Endothelial cell of umbilical vein (primary cell): ENCODE measurements at places on chromosomes 3 and 15. TPM values are rescaled to one million over a fixed set of nuclear protein-coding genes. Genes with fewer than 3 reads are reported as not detected.

DNA sequence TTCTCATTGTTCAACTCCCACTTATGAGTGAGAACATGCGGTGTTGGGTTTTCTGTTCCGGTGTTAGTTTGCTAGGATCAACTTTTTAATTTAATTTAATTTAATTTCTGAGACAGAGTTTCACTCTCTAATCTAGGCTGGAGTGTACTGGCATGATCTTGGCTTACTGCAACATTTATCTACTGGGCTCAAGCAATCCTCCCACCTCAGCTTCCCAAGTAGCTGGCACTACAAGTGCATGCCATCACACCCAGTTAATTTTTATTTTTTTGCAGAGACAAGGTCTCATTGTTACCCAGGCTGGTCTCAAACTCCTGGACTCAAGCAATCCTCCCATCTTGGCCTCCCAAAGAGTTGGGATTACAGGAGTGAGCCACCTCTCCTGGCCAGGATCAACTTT lies 82.7 kb downstream of the GPR156 start:
- no peak overlapping the region for H3K4me3 ChIP-seq
- H3K27me3 ChIP-seq, result no peaks in the 10 kb centered on the region
- no peak for DNase-seq
- H3K4me1 ChIP-seq, result peaks cover 8% of the 10 kb centered on the region

GRCh38 chr15:57969996-57970395 lies 95.5 kb downstream of the ALDH1A2 start:
- no peak overlapping the region for H3K4me3 ChIP-seq
- no peaks in the 10 kb centered on the region for H3K27me3 ChIP-seq
- no peak for DNase-seq
- no peak overlapping the region for H3K27ac ChIP-seq

- H3K36me3 ChIP-seq, result no peaks in the 10 kb centered on the region
- no peak for DNase-seq
- no peak overlapping the region for H3K4me3 ChIP-seq
- H3K27me3 ChIP-seq, result no peaks in the 10 kb centered on the region
- H3K27ac ChIP-seq, result no peak overlapping the region
Measured at GRCh38 chr15:99307735-99308134, 56.5 kb downstream of the LRRC28 start.

- no peak overlapping the region for H3K27ac ChIP-seq
- no peaks in the 10 kb centered on the region for H3K36me3 ChIP-seq
- DNase-seq, result no peak
- H3K4me1 ChIP-seq, result no peaks in the 10 kb centered on the region
- no peaks in the 10 kb centered on the region for H3K27me3 ChIP-seq
Measured at GRCh38 chr3:9779721-9780457, 10.1 kb upstream of the CAMK1 start.

- H3K27ac ChIP-seq, result no peak overlapping the region
- DNase-seq, result no peak
- no peaks in the 10 kb centered on the region for H3K36me3 ChIP-seq
- no peaks in the 10 kb centered on the region for H3K27me3 ChIP-seq
- H3K4me3 ChIP-seq, result no peak overlapping the region
- H3K4me1 ChIP-seq, result peaks cover 5% of the 10 kb centered on the region
Measured at GRCh38 chr3:160661660-160662059, 15.3 kb upstream of the ARL14 start.

GRCh38 chr3:101195951-101196713 lies 124.2 kb downstream of the IMPG2 start:
- H3K4me3 ChIP-seq, result no peak overlapping the region
- peak; percentile 89 for DNase-seq
- peaks cover 23% of the 10 kb centered on the region for H3K4me1 ChIP-seq
- no peaks in the 10 kb centered on the region for H3K27me3 ChIP-seq

DNA sequence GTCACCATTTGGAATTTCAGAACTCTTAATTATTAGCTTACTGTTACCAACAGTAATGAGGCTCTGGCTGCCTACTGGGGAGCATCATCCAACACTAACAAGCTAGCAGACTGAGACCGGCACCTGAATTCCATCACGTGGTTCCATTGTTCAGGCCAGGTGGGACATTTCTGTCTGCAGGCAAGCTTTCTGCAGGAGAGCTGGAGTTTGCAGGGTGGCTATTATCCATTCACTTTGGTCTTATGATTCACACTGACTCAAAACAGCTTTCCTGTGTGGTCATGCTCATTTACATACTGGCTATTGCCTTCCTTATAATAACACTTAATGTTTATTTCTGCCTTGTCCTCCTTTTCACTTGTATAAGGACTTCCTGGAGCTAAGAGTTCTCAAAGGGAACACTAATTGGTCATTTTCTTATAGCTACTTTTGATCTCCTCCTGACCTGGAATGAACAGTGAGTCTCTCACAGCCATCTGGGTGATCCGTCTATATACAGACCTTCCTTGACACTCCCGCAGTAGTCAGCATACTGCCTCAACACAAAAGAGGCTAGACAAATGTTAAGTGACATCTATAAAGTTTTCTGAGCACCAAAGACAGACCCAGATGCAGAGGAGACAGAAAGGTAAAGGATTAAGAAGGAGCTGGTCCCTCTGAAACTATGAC lies 695.4 kb downstream of the FHIT start:
- H3K36me3 ChIP-seq, result no peaks in the 10 kb centered on the region
- H3K4me3 ChIP-seq, result no peak overlapping the region
- H3K4me1 ChIP-seq, result no peaks in the 10 kb centered on the region
- H3K27ac ChIP-seq, result no peak overlapping the region

DNA sequence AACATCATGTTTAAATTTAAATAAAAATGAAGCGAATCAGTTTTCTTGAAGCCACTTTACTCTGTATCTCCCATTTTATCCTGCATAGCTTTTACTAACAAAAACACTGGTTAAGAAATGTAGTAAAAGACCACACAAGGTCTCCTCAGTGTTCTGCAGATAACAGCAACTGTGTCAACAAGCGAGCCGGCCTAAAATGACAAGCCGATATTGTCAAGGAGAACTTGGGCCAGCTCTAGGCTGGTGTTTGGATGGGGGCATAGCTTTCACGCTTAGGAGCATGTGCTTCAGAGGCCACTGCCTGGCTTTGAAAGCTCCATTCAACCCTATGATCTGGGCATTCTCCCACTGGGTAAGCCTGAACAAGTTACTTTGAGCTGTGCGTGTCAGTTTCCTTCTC lies 38.1 kb downstream of the MFSD1 start:
- H3K4me3 ChIP-seq, result no peak overlapping the region
- H3K4me1 ChIP-seq, result no peaks in the 10 kb centered on the region
- H3K27me3 ChIP-seq, result no peaks in the 10 kb centered on the region
- no peak for DNase-seq
- H3K27ac ChIP-seq, result no peak overlapping the region
- H3K36me3 ChIP-seq, result no peaks in the 10 kb centered on the region

Gene DAZL
- total RNA-seq, result not detected in 2 replicates

Gene GHSR
- total RNA-seq, result not detected in 2 replicates

Gene CELSR3
- 0.46 and 0.71 TPM in 2 replicates for total RNA-seq

Gene TLR9
- total RNA-seq, result 0.07 TPM in 1 of 2 replicates, not detected in the other

Gene KNG1
- not detected in 2 replicates for total RNA-seq

Gene CCK
- not detected in 2 replicates for total RNA-seq
